Stimulated activated CD8-positive, alpha-beta memory T cell treated with anti-CD3 and anti-CD28 coated beads, Interleukin-4, amount 100 ng/mL, for 48 hours (primary cell): ENCODE measurements at places on chromosomes 1 and 21.

- no peak for DNase-seq
Observed at GRCh38 chr1:9324246-9325096, 31.8 kb downstream of the SPSB1 start.

DNA sequence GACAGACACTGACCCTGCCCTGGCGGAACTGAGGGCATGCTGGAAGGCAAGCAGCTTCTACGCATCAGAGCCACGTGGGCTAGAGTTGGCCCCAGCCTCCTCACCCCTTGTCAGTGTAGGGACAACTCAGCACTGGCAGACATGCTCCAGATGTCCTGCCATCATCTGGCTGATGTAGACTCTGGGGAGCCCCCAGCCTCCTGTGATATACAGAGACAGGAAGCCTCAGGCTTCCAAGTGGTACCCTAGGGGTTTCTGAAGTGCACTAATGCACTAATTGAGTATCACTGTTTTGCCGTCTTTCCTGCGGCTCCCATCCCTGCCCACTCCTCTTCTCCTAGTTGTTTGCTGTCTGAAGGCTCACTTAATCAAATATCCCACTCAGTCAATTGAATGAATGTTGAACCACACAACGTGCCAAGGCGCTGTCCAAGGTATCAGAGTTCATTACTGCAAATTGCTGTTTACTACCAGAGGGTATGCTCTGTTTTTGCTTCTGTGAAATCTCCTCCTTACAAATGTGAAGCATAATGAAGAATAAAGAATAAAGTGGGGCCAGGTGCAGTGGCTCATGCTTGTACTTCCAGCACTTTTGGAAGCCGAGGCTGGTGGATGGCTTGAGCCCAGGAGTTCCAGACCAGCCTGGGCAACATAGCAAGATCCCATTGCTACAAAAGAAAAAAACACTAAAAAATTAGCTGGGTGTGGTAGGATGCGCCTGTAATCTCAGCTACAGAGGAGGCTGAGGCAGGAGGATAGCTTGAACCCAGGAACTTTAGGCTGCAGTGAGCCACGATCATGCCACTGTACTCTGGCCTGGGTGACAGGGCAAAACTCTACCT, 76.4 kb upstream of the ZBTB18 start:
- DNase-seq: no peak

- no peak for DNase-seq
Observed at GRCh38 chr1:203093754-203094410, 8.1 kb upstream of the MYOG start.

- no peak for DNase-seq
Observed at GRCh38 chr1:23597635-23598388, 38.5 kb upstream of the ID3 start.

DNA sequence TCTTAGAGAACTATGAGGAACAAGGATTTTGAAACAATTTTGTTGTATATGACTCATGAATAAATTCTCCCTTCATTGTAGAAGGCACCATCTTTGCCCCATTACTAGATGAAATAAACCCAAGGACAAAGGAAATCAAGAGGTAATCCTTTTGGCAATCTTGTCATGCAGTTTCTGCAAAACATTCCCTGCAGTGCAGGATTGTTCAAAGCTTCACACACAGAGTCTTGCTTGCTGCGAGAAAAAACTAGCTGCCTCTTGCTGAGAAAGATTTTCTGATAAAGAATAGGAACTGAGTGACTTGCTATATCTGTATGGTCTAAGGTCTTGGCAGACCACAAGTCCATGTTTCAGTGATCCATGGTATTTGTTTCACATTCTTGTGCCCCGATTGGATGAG, 657.4 kb upstream of the ADGRL4 start:
- DNase-seq: no peak

GRCh38 chr1:14811573-14811972, 213.1 kb downstream of the KAZN start:
- DNase-seq: no peak

- no peak for DNase-seq
Observed at GRCh38 chr1:244284641-244285156, 167.0 kb downstream of the ADSS2 start.

DNA sequence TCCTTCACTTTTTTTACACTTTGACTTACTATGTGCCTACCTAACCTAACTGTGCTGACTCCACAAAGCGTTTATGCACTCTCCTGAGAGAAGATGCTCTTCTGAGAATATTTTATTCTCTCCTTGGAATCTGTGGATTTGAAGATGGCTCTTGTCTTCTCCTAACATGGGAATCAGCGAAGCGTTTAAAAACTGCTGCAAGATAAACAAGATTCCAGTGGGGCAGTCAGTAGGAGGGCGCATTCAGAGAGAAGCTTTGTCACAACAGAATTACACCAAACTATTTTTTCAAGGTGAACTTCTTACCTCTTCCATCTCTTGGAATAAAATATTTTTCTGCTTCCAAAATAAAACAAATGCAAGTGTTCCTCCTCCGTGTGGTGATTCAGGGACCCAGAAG, 113.1 kb downstream of the FOXD2 start:
- DNase-seq: no peak

DNA sequence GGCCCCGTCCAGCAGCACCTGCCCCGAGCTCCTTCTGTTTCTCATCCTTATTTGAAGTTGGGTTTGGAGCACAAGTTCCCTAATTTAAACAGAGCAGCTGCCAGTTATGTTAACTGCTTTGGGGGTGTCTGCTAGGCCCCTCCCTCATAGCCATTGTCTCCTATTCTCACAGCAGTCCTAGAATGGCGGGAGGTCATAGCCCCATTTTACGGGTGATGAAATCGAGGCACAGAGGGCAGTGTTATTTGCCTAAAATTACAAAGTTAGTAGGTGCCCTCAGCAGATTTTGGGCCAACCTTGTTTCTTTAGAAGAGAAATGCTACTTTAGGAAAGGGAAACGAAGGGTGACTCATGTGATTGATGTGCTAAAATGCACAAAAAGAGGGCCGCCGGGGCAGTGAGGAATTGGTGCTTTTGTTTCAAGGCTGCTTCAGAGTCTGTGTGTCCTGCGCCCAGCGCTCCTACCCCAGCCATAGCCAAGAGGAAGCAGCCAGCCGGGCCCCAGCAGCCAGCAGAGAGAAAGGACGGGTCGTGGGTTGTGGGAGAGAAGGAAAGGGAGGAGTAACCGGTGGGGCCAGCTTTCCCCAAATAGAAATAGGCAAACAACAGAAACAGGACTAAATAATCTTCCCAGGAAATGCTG, 13.0 kb downstream of the VANGL1 start:
- DNase-seq: no peak

GRCh38 chr1:237681210-237681609, 209.5 kb downstream of the ZP4 start:
- DNase-seq: no peak

- no peak for DNase-seq
Observed at GRCh38 chr21:21064353-21064752, 66.1 kb downstream of the NCAM2 start.

GRCh38 chr1:31764312-31765040, at the start of gene ADGRB2:
TSS of gene ADGRB2 (minus strand) at chr1:31764340. CDS start at chr1:31757221, 7,119 bp downstream.
- peak; percentile 41 for DNase-seq

DNA sequence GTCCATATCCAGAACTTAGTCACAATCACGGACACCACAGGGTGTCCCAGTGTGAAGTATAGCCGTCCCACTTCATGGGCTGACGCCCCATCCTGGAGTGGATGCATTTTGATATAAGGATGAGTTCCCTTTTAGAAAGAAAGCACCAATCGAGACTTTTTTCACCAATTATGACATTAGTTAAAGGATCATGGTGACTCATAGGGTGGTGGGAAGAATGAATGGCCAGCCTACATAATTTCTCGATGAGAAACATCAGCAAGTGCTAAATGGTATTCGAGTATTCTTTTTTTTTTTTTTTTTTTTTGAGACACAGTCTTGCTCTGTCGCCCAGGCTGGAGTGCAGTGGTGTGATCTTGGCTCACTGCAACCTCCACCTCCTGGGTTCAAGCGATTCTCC, 38.5 kb upstream of the USP1 start:
- DNase-seq: no peak

DNA sequence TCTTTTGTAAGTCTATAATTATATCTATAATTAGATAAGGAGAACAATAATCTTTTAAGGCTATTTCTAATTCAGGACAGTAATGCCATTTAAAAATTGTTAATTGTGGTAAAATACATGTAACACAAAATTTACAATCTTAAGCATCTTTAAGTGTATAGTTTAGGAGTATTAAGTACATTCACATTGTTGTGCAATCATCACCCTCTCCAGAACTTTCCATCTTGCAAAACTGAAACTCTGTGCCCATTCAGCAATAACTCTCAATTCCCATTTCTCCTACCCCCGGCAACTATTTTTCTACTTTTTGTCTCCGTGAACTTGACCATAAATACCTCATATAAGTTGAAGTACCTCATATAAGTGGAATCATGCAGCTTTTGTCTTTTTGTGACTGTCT, 93.9 kb upstream of the KCNA3 start:
- DNase-seq: no peak

GRCh38 chr1:59361766-59362165, 64.9 kb downstream of the FGGY start:
- DNase-seq: no peak

- no peak for DNase-seq
Observed at GRCh38 chr1:55554611-55555010, 339.4 kb upstream of the USP24 start.

- DNase-seq: no peak
Observed at GRCh38 chr1:154176337-154176736, 15.6 kb downstream of the TPM3 start.

DNA sequence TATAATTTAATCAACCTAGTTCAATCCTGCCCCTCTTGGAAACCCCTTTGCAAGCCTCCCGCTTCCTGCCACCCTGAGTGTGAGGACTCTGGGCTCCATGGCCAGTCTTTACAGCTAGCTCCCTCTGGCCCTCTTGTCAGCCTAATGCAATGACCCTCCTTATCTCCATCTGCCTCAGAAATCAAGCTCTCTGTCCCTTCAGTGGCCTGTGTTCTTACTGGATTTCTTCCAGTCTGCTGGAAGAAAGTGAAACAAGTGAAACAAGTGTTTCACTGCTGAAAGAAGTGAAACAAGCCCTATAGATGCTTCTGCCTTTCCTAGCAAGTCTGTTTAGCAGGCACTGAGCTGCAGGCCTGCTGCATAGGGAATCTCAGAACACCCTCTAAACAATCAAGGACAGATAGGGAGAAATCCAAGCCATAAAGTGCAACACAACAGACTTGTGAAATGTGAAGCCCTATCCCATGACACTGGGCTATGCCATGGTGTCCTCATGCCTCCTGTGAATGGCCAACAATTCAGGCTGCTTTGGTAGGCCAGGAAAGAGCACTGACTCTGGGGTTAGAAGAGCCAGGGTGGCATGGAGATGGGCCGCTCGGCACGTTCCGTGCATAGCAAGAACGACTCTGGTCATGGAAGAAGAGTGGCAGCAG, 55.9 kb downstream of the FAM163A start:
- DNase-seq: no peak

GRCh38 chr1:54615531-54616279, 7.6 kb downstream of the FAM151A start:
- no peak for DNase-seq

DNA sequence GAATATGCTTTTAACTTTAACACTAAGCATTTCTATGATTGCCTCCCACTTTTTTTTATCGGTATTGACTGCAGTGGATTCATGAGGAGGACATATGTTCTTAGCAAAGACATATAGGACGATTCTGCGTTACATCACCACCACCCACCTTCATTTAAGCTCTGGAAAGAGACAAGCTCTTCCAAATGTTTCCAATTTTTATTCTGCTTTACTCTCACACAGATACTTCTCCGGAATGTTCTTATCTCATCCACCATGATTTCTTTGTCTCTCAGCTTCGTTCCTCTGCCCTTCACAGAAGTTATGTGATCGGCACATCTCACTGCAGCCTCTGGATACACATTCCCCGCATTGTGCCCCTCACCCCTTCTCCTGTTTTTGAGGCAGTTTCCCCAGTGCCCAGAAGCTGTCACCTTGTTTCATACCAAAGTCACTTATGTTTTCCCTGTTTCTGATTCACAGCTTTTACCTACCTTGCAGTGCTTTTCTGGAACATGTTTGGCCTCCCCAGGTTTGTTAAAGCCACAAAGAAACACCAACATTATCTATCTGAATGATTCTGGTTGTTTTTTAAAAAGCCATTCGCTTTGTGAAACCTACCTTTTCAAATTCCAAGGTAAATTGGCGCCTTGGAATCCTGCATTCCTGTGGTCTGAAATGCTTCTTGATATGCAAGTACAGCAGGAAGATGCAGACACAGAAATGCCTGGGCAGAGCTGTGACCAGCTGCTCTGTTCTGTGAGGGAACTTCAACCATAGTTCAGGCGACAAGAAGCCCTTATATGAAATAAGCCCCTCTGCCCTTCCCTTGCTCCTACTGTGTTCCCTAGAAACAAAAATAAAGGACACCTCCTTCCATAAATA, 1020.2 kb downstream of the TTLL7 start:
- DNase-seq: no peak
